Mesothelial cell of epicardium (in vitro differentiated cells): ENCODE measurements at places on chromosomes 3 and 15. TPM values are rescaled to one million over a fixed set of nuclear protein-coding genes. Genes with fewer than 3 reads are reported as not detected.

PPP1R14D gene
- total RNA-seq, result 0.63 to 1.7 TPM (median 1.2 TPM) in 3 replicates

TRIM71 gene
- total RNA-seq, result 2.7 to 3.1 TPM (median 3.0 TPM) in 3 replicates

PRTG gene
- 14.2 to 17.5 TPM (median 16.9 TPM) in 3 replicates for total RNA-seq

EPHA6 gene
- 39.1 to 43.3 TPM (median 39.5 TPM) in 3 replicates for total RNA-seq

GASK1A gene
- total RNA-seq, result 0.75 to 1.6 TPM (median 0.84 TPM) in 3 replicates
